ENCODE measurements at places on chromosomes 13 and 19.

DNA sequence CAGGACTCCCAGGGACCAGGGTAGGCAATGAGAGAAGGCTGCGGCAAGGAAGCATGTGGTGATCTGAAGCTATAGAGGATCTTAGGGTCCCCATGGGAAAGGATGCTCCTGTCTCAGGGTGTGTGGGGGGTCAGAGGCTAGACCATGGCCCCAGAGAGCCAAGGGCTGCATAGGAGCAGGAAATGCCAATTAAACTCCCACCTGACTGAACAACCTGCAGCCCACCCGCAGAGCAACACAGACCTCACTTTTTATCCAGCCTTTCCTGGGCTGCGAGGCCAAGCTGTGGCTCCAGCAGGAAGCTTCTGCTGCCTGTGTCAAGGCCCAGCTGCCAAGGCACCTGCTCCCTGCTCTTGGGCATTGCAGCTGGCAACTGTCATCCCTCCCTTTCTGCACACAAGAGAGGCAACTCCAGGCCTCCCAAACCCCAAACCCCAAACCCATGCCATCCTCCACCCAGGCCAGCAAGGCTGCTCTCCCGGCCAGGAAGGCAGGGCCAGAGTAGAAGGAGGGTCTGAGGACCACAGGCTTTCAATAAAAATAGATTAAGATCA is 290.1 kb downstream of the FOXO1 start:
- peak; percentile 35 for DNase-seq

GRCh38 chr13:31184981-31185645 is 14.7 kb upstream of the B3GLCT start:
- no peak for DNase-seq

DNA sequence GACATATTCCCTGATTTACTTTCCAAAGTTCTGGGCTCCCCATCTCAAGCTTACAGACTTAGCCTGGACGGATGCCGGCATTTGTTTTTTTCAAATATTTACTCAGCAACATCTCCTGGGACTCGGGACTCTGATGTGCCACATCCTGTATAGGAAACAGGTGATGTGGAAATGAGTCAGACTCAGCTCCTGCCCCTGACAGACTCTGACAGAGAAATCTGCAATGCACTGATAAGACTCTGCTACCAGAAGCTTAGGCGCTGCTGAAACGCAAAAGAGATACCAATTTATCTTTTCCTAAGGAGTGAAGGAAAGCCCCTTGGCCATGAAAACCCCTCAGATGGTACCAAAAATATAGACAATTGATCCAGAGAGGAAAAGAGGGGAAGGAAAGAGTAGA is 16.2 kb downstream of the LAIR2 start:
- DNase-seq, result no peak

DNA sequence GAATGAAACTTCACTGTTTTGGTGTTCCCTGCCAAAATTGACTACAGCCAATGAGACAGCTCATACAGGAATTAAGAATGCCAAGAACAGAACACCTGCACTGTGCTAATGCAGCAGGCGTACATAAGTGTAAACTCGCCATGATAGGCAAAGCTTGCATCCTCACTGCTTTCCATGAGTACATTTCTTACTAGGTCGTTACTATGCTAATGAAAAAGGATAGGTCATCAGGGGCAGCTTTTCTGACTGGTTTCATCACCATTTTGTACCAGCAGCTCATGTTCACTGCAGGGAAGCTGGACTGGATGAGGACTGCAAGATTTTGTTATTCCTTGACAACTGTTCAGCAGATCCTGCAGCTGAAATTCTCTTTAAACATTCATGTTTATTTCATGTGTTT is 1383.8 kb downstream of the EFNB2 start:
- DNase-seq, result no peak

DNA sequence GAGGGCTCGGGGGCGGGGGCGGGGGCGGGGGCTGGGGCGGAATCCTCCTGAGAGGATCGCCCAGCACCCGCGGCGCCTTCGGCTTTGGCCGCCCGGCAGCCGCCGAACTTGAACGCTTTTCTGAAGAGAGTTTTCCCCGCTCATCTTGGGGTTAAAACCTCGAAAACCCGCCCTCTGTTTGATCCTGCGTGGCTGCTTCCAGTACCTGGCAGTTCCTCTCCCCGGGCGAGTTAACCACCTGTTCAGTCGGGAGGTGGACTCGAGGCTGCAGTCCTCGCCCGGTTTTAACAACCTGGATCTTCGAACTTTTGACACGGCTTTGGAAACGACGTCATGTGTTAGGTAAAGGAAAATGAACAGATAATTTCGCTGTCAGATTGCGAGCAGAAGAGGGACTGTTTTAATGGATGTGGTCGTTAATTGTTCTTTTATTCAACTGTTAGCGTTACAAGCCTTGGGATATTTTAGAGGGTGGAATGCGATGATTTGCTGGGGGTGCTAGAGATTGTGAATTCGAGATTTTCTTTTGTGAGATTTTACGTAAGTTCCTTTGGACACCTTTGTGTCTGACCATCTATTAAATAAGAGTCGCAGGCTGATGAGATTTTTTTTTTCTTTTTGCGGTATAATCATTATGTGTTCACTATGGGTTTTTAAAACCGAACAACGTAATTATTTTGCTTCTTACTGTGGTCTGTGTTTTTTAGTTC is 1.0 kb downstream of the FNDC3A start:
- no peak for DNase-seq

DNA sequence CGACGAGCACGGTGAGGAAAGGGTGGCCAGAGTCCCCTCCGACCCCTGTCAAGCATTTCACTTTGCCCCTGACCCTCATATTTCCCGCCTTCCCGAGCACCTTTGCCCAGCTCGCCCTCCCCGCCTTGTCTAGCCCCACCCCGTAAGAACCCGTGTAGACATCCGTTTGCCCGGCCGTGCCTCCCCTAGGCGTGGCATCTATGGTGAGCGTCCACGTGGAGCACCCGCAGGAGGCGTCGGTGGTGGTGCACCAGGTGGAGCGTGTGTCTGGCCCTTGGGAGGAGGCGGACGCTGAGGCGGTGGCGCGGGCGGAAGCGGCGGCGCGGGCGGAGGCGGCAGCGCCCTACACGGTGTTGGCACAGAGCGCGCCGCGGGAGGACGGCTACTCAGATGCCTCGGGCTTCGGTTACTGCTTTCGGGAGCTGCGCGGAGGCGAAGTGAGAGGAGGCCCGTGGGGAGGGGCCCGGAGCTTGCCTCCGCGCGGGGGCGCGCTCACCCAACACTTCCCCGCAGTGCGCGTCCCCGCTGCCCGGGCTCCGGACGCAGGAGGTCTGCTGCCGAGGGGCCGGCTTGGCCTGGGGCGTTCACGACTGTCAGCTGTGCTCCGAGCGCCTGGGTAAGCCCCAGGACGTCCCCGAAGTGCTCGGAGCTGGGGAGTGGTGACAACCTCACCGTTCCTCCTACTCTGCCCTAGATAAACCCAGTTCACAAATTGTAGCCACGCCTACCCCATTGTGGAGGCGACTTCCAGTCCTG is 4.2 kb downstream of the LTBP4 start:
- peak; percentile 90 for DNase-seq

DNA sequence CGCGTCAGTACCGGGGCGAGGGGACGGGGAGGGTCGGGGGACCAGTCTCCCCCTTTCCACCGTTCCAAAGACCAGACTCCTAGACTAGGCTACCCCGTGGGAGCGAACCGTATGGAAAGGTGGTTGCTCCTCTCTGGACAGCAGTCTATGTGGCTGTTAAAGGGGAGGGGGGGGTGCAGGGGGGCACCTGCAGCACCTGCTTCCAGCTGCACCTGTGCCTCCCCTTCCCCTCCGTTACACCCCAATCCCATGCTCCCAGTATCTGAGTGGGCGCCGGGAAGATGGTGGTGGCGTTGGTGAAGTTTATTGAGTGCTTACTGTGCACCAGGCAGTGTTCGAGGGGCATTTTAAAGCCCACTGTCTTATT is 557 bp downstream of the ZNF524 start:
- no peak for DNase-seq

DNA sequence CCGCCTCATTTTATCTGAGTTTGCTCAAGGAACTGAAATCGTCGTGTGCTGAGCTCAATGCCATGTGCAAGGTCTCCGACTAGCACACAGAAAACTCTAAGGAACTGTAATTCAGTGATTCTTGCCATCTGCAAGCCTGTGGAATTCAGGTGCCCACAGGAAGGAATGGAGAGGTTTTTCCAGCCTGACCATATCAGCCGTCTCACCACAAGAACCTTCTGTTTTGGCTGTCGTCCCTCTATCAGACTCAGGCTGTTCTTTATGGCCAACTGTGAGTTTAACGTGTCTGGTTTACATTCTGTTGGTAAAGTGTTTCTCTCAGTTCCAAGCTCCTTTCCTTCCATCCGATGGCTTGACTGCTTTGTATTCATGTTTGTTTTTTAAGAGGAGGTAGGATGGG is 293.5 kb downstream of the SPRY2 start:
- DNase-seq, result no peak

DNA sequence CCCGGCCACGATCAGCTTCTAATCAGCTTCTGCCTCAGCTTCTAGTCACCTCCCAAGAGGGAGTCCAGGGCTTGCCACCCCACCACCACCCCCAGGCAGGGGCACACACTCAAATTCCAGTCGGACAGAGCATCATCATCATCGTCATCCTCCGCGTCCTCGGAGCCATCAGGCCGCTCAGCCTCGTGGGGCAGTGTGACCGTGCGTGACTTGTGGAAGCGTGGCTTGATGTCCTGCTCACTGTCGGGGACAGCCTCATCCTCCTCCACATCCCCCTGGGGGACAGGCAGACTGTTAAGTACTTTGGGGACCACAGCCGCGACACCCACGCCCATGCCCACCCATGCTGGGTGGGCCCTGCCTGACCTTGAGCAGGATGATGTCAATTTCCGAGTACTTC is 12.5 kb downstream of the TNPO2 start:
- no peak for DNase-seq

DNA sequence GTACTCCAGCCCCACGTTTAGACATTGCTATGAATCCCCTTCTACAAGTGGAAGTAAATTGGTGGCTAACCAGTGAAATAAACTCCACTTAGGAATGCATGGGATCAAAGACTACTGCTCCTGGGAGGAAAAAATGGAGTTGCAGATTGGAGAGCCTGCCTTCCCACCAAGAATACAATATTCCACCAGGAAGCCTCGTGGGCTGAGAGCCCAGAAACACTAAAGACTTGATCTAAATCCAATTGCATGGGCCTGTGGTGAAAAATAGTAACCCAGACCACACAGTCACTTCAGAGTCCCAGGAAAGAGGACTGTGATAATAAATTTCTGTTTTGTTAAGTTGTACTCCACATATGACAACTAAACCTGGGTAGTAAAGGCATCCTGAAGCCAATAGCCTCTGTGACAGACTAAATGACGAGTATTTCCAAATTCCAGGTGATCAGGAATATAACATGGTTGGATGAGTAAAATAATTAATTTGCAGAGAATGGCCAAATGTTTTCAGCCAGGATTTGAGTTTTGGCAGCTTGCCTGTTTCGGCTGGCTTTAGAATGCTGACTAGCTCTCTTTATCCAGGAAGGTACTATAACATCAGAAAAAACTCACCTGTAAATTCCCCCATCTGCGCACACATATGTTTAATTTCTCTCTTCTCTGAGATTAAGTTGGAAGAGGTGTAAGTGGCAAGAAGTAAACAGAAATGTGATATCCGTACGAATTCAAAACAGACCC is 480.3 kb downstream of the LIG4 start:
- no peak for DNase-seq

- DNase-seq, result no peak
Observed at GRCh38 chr13:66809485-66809884, 420.7 kb downstream of the PCDH9 start.

DNA sequence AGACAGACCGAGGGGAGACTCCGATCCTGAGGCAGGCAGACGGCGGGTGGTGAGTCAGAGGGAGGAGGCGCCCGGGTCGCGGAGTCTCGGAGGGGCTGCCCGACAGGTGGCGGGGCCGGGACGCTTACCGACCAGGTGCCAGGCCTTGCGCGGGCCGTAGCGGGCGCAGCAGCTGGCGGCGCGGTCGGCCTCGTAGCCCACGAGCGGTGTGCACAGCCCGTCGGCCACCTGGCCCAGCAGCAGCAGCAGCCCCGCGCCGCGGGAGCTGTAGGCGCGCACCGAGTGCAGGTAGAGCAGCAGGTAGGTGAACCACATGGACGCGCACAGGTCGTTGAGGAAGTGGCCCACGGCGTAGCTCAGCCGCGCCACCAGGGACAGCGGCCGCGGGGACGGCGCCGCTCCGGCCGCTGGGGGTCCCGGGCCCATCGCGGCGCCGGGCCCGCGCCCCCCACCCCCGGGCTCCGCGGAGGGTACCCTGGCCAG is 367 bp downstream of the MFSD12 start:
- peak; percentile 43 for DNase-seq

GRCh38 chr13:101393140-101393539 is 23.2 kb downstream of the NALCN start:
- DNase-seq, result no peak

- DNase-seq, result no peak
Observed at GRCh38 chr19:54030895-54031586, 32.7 kb downstream of the VSTM1 start.

DNA sequence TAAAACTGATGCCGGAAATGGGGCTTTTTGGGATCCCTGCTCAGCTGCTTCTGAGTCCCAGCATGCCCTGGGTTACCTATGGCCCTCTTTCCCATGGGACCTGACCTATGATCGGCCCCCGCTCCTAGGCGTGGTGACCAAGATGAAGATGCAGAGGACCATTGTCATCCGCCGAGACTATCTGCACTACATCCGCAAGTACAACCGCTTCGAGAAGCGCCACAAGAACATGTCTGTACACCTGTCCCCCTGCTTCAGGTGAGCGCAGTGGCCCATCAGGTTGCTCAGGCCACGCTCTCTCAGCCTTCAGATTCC is 1.5 kb downstream of the RPS11 start:
- no peak for DNase-seq

DNA sequence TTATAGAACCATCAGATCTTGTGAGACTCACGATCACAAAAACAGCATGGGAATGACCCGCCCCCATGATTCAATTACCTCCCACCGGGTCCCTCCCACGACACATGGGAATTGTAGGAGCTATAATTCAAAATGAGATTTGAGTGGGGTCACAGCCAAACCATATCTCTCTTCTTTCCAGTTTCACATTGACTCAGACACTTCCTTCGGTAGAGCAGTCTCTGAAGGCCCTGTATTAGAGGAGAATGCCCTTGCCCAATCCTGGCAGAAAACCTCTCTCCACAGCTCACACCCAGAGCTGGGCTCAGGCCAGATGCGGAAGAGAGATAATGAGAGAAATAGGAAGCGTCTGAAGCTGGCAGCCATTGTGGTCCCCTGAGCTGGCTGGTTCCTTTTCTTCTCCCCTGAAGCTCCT is 72.4 kb upstream of the CLDN10 start:
- DNase-seq, result no peak

DNA sequence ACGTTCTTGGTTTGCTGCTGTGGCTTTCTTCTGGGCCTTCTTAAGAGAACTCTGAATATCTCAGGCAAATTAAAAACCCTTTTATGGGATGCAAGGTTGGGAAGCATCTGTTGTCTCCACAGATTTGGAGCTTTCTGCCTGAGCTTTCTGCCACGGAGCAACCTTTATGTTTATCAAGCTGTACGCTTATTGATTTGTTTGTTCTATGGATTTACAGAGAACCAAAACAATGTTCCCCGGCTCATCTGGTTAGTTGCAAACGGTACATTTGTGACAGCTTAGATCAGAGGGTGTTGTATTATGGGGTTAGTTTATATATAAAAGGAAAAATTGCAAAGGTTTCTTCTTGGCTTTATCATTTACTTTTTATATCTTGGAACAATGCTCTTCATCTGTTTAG is 479.6 kb downstream of the DIAPH3 start:
- DNase-seq, result no peak

All from stimulated activated effector memory CD8-positive, alpha-beta T cell treated with anti-CD3 and anti-CD28 coated beads, Interleukin-12 subunit alpha, Interleukin-12 subunit beta, amount 100 ng/mL, for 72 hours (primary cell).